ENCODE measurements at places on chromosomes 4 and X.

DNA sequence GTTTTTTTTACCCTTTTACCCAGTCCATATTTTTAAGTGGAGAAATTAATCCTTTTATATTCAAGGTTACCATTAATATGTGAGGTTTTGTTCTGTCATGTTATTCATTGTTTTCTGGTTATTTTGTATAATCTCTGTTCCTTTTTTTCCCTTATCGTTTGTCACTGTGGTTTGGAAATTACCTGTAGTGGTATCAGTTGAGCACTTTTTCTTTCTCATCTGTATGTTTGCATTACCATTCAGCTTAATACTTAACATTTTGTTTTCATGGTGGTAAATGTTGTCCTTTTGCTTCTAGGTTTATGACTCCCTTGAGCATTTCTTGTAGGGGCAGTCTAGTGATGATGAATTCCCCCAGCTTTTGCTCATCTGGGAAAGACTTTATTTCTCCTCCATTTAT, 6.6 kb downstream of the ETDC start:
- DNase-seq, result no peak

GRCh38 chr4:147096667-147097604, 151.3 kb upstream of the TTC29 start:
- DNase-seq, result peak; percentile 74

GRCh38 chr4:19178835-19179234, 1072.9 kb upstream of the SLIT2 start:
- no peak for DNase-seq

DNA sequence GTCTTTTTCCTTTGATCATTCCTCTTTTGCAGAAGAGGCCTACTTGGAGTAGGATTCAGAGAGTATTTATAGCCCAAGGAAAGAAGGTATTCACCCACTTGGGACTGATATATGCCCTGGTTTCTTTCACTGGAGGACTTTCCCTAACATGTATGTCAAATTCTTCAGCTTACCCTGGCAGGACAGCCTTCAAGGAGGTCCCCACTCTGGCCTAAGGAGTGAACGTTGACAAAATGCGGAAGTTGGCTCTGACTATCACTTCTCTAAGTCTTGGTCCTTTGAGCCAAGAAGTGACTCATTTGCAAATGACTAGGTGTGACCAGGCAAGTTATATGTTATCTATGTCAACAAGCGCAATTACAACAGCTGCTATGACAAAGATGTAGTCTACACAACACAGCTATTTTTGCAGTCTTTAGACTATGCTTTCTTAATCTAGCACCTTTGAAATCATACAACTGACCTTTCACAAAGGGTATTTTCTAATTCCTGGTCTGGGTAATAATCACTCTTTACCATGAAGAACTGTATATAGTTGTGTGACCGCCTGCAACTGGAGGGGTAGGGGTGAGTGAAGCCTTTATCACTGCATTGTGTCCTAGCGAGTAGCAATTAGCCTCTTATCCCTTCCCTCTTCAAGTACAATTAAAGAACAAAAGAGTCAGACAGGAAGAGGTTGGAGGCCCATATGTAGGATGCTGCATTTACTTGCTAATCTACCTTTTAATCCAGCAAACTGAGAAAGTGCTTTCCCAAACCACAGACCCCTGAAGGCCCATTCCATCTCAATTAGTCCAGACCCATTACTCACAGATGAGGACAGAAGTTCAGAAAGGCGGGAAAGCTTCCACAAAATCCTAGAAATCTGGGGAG, 50.1 kb downstream of the RASGEF1B start:
- peak; percentile 79 for DNase-seq

GRCh38 chrX:138986866-138987265, 275.3 kb upstream of the FGF13 start:
- no peak for DNase-seq

DNA sequence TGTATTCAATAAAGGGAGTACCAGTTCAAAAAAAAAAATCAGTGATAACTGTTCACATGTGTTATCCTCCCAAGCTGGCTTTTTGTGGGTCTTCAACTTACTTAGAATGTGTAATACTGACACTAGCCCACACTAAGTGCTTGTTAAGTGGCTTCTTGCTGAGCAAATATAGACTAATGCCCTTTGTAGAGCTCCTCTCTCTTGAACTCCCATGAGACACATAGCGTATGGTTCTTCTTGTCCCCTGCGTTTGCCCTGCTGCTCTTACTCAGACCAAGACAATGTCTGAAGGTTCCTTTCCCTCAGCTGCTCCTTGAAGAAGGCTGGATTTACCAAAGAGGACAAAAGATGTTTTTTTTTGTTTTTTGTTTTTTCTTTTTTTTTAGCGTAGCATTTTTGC, 110.9 kb downstream of the FRAS1 start:
- no peak for DNase-seq

DNA sequence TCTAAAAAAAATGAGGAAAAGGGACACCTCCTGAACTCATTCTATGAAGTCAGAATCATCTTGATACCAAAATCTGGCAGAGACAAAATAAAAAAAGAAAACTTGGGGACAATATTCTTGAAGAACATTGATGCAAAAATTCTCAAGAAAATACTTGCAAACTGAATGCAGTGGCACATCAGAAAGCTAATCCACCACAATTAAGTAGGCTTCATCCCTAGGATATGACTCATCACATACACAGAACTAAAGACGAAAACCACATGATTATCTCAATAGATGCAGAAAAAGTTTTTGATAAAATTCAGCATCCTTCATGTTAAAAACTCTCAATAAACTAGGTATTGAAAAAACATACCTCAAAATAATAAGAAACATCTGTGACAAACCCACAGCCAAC, 98.3 kb downstream of the FAM47B start:
- no peak for DNase-seq

- peak; percentile 35 for DNase-seq
Observed at GRCh38 chr4:52914051-52914605, 52.0 kb downstream of the RASL11B start.

DNA sequence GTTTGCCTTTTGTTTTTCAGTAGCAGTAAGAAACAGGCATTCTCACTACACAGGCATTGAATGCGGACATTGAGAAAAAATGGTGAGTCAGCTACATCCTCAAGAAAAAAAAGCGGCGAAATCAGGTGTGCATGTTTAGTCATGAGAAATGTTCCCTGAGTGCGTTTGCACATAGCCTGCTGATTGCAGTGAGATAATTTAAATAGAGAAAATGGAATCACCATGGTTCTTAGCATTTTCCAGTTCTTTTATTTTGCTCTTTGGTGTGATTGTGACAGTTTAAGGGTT, 54.1 kb upstream of the CLDN34 start:
- no peak for DNase-seq

- DNase-seq, result no peak
Observed at GRCh38 chr4:114209584-114209983, 230.1 kb upstream of the ARSJ start.

- no peak for DNase-seq
Observed at GRCh38 chr4:127416115-127416514, 216.6 kb upstream of the INTU start.

DNA sequence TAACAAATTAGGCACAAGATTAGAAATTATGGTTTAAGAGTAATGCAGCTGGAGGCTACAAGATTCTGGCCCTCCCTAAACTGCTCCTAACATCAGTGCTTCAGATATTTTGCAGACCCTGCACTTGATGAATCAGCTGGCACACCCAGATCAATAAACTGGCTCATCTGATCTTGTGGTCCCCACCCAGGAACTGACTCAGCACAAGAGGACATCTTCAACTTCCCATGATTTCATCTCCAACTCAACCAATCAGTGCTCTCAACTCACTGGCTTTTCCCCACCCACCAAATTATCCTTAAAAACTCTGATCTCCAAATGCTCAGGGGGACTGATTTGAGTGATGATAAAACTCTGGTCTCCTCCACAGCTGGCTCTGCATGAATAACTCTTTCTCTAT, 21.7 kb upstream of the TMEM33 start:
- no peak for DNase-seq

DNA sequence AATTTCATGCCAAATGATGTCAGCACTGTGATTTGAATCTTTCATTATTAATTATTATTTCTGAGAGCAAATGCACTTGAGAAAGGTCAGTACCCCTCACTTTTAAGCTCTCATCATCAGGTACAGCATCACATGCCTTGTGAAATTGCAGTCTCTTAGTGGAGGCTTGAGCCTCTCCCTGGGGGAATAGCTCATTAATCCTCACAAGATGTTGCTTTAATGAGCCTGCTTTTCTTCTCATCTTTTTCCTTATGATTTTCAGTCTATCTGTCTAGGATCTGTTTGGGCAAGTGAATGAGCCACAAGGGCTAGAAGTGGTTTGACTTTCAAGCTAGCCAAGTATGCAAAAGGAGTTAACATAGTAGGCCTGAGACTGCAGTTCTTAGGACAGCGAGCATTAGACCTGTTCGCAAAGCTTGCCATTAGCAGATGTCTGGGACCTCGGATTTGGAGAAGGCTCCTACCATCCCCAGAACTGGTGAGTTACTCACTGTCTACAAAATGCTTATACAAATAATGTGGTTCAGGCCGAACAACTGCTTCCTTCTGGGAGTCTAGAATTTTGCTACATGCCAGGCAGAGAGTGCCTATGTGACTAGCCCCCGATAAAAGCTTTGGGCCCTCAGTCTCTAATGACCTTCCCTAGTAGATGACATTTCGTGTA, 174.5 kb downstream of the IL15 start:
- DNase-seq, result no peak

DNA sequence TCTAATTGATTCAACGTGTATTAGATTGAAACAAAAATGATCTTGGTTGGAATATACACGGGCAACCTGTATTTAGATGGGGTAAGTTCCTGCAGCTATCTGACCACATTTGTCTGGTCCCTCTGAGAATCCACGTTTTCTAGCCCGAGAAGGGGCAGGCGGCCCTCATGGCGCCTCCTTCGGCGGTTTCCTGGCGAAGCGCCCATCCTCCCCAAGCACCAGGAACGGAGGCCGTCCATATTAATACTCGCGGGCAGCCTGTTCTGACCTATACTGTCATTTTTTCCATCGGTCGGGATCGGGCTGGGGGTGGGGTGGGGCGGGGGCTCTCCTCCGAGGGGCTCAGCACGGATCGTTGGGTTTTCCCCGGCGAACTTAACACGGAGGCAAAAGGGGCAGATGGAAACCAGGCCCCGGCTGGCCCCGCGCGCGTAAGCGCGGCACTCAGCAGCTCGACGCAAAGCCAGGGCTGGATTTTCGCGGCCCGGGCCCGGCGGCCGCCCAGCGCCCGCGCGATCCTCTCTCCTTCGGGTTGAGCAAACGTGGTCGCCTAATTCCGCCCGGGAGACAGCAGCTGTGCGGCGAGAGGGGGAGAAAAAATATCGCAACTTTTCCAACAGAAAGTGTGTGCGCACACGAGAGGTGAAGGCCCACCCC, 77.2 kb upstream of the BCOR start:
- peak; percentile 27 for DNase-seq

GRCh38 chrX:39574178-39574577, 523.6 kb downstream of the BCOR start:
- DNase-seq, result no peak

GRCh38 chr4:138204507-138204906, 37.6 kb downstream of the SLC7A11 start:
- DNase-seq, result peak; percentile 47

- no peak for DNase-seq
Observed at GRCh38 chrX:3526071-3526470, 179.6 kb upstream of the MXRA5 start.

GRCh38 chr4:164441109-164441508, 312.8 kb upstream of the SMIM31 start:
- DNase-seq, result no peak

- DNase-seq, result no peak
Observed at GRCh38 chrX:65576160-65576559, 41.6 kb upstream of the LAS1L start.

- no peak for DNase-seq
Observed at GRCh38 chr4:108890484-108890881, 127.6 kb upstream of the ETNPPL start.

GRCh38 chrX:54248309-54248708, 65.3 kb upstream of the FAM120C start:
- peak; percentile 10 for DNase-seq

GRCh38 chr4:128303986-128304385, 16.4 kb upstream of the PGRMC2 start:
- DNase-seq, result no peak

GRCh38 chr4:60809486-60809800, 390.7 kb upstream of the ADGRL3 start:
- no peak for DNase-seq

DNA sequence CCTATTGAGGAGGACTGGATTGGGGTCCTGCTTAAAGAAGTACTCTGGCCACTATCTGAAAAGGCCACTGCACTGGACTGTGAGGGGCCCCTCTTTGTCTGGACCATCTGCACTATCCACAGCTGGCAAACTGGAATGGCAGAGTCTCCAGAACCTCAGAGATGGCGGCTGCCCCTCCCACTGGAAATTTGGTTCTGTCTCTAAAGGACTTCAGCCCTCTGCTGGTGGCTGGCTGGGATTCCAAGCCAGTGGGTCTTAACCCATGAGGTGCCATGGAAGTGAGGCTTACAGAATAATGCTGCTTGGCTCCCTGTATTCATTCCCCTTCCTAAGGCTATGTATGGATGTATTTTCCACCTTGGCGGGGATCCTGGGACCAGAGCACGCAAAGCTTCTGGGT, 41.6 kb upstream of the CYLC1 start:
- DNase-seq, result no peak
